Stimulated activated CD4-positive, alpha-beta T cell treated with anti-CD3 and anti-CD28 coated beads, Interleukin-1b, Interleukin-23, amount 100 ng/mL, for 4 hours (primary cell): ENCODE measurements at places on chromosomes 6 and 20.

- no peak for DNase-seq
These were observed 251.5 kb downstream of the TSHZ2 start for GRCh38 chr20:53223626-53224172.

- no peak for DNase-seq
These were observed 3.9 kb downstream of the SLC22A2 start for GRCh38 chr6:160254467-160255312.

DNA sequence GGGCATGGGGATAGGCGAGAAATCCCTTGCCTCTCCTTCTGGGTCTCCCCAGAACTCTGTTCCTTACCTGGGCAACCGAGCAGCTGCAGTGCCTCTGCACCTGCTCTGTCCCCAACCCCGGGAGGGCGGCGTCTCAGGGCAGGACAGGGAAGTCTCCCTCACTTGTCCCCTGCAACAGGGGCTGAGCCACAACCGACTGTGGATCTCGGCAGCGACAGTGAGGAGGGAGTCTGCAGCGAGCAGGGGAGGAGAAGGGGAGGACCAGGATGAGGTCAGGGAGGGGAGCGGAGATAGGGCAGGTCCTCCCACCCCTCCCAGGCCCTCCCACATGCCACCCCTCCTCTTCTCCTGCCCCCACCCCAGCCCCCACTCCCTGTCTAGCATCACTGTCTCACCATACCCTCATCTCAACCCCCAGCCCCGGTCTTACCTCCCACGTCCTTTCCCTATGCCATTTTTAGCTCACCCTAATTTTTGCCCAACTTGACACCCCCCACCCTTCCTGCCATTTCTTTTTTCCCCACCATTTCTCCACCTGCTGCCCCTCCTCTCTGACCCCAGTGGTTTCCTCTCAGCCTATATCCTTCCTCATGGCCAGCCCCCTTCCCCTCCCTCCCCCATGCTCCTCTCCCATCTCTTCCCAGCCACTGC lies at the start of gene TNXB:
TNXB (minus strand) TSS at position 225 of the 651 bp plus-strand sequence. CDS start 11,140 bp downstream, outside the sequence.
- no peak for DNase-seq

- DNase-seq, result no peak
These were observed 75.2 kb downstream of the LRRC1 start for GRCh38 chr6:53869964-53870363.

DNA sequence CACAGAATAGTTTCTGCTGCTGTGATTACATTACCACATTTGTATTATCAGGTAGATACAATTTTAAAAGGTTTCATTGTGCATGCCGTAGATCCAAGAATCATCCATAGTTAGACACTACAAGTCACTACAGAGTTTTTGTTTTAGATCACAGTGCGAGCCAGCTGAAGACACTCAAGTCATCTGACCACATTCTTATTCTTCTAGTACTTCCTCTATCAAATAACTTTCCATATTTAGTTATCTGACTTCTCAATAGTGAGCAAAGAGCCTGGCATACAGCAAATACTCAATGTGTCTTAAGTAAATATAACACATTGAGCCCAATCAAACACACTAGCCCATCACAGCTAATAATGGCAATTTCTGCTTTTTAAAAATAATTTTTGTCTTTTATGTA lies 195.4 kb downstream of the ASCC3 start:
- no peak for DNase-seq

DNA sequence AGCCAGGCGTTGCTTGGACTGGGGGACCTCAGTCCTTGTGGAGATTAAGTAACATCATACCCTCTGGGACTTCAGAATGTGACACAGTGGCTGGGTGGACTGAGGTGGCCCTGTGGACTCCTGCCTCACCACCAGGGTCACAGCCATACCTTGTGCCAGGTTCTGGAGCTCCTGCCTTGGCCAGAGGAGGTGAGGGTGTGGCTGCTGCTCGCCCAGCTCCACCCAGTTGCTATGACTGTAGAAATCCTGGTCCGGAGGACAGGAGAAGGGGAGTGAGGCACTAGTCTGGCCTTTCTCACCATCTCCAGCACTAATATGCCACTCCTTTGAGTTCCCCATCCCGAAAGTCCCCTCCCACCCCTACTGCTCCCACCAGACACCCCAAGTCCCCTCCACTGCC lies 1.9 kb downstream of the VWA7 start:
- no peak for DNase-seq

DNA sequence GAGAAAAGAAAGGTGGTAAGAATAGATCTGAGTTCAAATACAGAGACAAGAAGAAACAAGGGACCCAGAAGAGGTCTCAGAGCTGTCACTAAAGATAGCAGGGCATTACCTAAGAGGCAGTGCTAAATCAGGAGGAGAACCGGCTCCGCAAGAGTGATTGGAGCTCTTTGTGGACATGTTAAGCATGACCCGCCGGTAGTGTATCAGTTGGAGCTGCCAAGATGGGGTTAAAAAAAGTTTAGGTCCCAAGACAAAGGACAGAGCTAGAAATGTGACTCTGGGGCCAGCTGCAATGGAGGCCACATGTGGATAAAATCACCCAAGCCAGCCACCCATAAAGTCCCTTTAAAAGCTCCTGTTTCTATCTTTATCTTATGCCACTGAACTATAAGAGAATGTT lies 93.4 kb downstream of the MBOAT1 start:
- DNase-seq, result no peak

DNA sequence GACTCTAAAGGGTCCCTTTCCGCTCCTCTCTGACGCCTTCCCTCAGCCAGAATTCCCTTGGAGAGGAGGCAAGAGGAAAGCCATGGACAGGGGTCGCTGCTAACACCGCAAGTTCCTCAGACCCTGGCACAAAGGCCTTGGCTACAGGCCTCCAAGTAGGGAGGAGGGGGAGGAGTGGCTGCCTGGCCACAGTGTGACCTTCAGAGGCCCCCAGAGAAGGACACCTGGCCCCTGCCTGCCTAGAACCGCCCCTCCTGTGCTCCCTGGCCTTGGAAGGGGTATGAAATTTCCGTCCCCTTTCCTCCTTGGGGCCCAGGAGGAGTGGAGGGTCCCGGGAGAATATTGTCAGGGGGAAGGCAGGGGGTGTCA lies 2.7 kb downstream of the VEGFA start:
- no peak for DNase-seq

- no peak for DNase-seq
These were observed 29.7 kb downstream of the CEP162 start for GRCh38 chr6:84197708-84198107.

- DNase-seq, result no peak
These were observed 14.1 kb upstream of the TENT5A start for GRCh38 chr6:81766482-81767069.

DNA sequence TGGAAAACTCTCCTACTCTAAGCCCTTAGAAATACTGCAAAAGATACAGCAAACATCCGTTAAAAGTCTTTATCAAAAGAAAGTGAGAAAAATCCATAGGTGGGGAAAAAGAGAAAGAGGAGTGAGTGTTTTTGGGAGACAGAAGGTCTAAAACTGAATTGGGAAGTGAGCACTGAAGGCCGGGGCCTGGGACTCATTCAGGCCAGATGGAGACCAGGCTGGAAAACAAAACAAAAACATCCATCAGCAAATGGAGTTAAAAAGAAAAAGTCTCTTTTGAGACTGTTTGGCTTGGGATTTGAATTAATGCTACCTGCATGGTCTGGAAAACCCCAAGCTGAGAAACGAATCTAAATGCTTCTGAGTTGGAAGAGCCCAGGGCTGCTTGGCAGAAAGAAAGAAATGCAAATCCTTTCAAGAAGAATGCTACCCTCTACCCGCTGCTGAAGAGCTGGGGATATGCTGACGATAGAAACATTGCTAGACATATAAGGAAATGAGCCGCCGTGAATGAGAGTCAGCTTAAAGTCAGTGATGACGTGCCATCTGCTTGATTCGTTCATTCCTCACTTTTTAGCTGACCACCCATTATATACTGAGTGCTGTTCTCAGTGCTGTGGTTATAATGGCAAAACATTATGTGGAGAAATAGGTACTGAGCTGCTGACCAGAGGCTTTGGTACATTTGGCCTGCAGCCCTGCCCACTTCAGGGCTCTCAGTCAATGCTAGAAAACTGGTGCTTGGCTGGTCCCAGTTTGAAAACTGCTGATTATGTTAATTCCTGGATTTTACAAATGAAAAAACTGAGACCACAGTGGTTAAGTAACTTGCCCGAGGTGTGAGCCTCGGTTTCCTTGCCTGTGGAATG lies 28.0 kb upstream of the TULP4 start:
- DNase-seq, result no peak

DNA sequence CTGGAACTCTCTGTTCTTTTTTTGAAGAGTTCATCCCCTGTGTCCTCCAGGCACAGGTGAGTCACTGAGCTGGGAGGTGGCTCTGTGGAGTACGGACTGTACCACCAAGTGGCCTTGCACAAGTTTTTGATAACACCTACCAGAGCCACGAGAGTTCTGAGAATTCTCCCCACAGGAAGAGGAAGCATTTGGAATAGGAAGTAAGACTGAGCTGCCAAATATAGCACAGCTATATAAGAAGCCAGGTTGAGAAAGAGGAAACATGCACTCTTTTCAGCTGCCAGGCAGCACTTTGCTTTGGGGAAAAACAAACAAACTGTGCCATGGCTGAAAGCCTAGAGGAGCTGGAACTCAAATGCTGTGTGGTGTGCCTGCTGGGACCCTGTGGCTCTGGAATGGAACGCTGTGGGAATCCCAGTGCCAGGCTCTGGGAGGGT lies 70.8 kb upstream of the RIPOR2 start:
- no peak for DNase-seq

DNA sequence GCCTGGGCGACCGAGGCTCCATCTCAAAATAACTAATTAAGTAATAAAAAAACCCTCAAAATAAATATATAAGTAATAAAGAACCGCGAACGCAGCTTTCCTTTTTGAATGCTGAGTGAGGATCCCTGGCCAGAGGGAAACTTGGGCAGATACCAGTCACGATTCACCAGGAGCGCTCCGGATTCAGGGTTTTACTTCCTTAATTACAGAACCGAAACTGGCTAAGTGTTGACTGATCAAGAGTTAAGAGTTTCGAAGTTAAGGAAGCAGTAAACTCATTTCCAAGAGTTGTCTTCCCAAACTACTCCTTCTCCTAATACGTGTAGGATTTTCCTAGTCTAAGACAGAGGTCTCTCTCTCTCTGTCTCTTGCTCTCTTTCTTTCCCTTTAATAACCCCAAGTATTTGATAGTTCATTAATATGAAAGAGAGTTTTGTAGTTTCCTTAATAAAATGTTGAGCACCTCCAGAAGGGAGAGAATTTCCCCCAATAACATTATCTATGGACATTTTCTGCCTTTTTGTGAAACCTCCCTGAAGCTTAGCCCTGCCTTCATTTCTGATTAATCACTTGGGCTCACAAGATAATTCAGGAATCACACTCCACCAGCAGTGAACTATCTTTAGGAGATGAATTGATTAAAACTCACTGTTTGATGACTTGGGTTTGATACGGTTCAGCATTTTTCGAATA lies 61.4 kb upstream of the ZNF217 start:
- no peak for DNase-seq

- peak; percentile 24 for DNase-seq
These were observed 19.3 kb downstream of the FAXC start for GRCh38 chr6:99330159-99330558.

DNA sequence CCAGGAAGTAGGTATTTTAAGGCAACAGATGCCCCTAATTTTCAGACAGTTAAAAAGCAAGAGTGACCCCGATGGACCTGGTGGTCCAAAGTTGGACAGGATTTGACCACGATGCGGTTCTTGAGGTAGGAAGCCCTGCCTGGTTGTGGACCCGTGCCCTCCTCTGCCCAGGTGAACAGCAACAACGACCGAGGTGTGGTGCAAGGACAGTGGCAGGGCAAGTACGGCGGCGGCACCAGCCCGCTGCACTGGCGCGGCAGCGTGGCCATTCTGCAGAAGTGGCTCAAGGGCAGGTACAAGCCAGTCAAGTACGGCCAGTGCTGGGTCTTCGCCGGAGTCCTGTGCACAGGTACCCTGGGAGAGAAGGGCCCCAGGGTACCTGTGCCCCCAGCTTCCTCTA lies 18.7 kb downstream of the TGM6 start:
- DNase-seq, result no peak

DNA sequence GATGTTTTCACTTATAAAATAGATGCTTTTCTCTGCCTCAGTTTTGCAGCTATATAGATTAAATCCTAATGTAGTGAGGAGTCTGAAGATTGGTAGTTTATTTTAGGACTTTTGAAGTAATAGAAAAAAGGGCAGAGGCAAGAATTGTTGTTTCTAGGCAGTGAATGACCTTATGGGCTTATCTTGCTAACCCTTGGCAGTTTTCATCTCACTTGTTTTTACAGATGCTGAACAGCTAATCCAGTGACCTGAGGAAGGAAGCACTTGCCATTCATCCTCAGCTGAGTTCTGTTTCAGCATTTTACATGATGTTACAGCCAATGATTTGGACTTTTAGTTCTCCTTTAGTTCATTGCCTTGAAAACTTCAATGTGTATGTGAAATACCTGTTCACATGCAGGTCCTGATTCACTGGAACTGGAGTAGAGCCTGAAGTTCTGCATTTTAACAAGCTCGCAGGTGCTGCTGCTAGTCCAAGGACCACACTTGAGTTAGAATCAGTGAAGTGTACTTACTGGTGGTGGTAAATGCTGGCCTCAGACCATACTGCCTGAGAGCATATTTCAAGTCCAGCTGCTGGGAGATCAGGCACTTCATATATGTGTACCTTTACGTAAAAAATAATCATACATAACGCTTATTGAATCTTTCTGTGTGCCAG lies 86.9 kb downstream of the TULP4 start:
- no peak for DNase-seq

DNA sequence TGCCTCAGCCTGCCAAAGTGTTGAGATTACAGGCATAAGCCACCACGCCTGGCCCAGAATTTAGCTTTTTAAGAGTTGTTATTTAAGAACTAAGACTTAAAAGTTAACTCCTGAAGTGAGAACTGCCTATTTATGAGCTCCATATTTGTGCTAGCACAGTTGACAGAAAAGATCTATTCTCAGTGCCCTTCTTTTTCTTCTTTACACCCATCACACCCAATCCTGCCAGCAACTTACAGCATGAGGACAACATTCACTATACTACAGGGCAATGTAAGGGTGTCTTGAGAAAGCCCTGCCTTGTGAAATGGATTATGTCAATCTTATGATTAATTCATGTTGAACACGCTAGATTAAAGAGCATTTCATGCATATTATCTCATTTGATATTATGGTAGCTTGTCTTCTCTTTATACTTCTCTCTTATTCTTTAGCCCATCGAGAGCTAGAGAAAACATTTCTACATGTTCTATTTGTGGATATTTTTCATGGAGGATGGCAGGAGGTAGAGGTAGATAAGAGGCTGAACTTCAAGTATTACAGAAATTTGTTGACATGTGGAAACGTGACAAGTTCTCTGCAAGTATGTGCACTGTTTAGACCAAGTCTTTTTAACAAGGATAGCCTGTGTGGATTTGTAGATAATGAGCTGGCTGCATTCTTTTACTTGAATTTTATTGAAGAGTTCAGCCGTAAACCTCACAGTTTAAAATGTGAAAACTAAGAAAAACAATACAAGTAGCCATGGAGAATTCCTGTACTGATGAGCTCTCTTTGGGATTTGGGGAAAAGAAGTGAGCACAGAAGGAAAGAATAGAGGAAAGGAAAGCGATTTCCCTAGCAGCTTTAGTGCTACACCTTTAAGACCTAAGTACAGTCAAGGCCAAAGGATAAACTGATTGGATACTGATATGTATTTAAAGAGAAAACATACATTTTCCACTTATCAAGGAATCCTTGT lies 212.2 kb downstream of the ARHGAP18 start:
- DNase-seq, result no peak
